ENCODE measurements at places on chromosomes 3 and 15. TPM values are rescaled to one million over a fixed set of nuclear protein-coding genes. Genes with fewer than 3 reads are reported as not detected.

Gene PRICKLE2
- total RNA-seq, result 0.26 TPM

Gene TPRG1
- not detected for total RNA-seq

Gene EXD1
- 0.15 TPM for total RNA-seq

Gene C3orf22
- total RNA-seq, result not detected

Gene MYL3
- not detected for total RNA-seq

Gene PLCB2
- total RNA-seq, result 1.7 TPM

Gene PAK6
- total RNA-seq, result 6.3 TPM

Gene COL7A1
- 40.0 TPM for total RNA-seq

Gene TJP1
- 79.1 TPM for total RNA-seq

Gene GOLGA8J
- total RNA-seq, result 0.44 TPM

Gene FMN1
- total RNA-seq, result 3.9 TPM

Gene CORO2B
- total RNA-seq, result 0.36 TPM

DNA sequence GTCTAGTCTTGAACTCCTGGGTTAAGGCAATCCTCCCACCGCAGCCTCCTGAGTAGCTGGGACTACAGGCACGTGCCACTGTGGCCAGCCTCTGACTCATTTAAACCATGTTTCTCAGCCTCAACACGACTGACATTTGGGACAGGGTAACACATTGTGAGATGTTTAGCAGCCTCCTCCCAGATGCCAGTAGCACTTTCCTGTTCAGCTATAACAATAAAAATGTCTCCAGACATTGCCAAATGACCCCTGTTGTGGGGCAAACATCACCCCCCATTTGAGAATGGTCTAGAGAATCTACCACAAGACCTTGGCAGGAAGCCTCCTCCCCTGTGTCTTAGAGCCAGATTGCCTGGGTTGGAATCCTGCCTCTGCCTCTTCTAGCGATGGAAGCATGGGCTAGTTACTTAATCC is 8.4 kb downstream of the TMEM40 start:
- DNase-seq, result no peak

DNA sequence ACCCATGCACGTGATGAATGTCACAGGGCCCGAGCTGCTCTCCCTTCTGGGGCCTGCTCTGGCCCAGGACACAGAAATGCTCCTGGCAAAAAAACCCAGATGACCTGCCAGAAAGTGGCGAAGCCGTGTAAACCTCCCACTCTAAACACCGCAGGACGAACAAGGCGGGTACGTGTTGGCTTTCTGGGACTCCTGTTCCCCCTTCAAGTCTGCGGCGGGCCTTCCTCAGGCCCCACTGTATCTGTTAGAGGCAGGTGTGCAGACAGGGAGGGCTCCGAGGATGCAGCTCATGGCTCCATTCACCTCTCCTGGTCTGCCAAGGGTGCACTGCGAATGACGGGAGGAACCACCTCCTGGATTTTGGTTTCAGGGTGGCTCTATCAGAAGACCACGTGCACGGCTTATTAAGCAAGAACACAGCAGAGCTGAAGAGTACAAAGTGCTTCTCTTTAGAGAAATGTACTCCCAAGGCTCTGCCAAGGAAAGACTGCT is 173.8 kb downstream of the ADAMTS17 start:
- DNase-seq, result no peak

GRCh38 chr15:63284335-63284734 is 6.9 kb downstream of the APH1B start:
- DNase-seq, result no peak

- DNase-seq, result no peak
Observed at GRCh38 chr3:60337421-60337820, 913.8 kb downstream of the FHIT start.

GRCh38 chr3:170520996-170521395 is 64.9 kb downstream of the SLC7A14 start:
- no peak for DNase-seq

GRCh38 chr3:112002096-112002971 is 3.6 kb downstream of the TAGLN3 start:
- no peak for DNase-seq

DNA sequence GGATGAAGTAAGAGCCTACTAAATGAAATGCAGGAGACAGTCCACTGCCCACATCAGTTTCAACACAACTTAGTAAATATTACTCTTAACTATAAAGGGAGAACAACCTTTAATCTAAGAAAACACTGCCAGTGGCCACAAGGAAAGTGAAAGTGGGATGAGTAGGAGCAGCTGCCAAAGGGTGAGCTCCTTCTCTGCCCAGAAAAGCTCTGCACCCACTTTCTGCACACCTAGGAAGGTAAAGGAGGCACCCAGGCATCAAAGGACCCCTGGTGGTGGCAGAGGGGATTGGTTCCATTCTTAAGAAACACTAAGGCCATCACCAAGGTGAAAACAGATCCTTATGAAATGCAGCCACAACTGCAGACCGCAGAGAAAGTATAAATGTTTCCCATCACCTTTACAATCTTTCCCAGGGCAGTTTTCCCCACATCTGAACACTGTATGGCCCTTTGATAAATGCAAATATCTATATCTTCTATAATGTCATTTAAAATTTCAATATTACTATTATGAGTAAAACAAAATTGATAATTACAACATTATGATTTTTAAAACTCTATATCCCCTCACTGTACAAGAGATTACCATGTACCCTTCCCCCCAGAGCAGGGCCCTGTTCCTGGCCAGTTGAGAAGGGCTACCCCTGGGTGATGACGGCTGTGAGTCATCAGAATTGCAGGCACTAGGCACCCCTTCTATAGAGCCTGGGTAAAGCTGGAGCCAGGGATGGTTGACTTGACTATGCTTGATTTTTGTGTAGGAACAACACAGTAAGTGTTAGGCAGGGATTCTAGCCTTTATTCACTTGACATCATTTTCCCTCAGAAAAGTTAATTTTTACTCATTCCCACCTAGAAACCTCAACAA is 92.0 kb downstream of the SNRK start:
- DNase-seq, result no peak

DNA sequence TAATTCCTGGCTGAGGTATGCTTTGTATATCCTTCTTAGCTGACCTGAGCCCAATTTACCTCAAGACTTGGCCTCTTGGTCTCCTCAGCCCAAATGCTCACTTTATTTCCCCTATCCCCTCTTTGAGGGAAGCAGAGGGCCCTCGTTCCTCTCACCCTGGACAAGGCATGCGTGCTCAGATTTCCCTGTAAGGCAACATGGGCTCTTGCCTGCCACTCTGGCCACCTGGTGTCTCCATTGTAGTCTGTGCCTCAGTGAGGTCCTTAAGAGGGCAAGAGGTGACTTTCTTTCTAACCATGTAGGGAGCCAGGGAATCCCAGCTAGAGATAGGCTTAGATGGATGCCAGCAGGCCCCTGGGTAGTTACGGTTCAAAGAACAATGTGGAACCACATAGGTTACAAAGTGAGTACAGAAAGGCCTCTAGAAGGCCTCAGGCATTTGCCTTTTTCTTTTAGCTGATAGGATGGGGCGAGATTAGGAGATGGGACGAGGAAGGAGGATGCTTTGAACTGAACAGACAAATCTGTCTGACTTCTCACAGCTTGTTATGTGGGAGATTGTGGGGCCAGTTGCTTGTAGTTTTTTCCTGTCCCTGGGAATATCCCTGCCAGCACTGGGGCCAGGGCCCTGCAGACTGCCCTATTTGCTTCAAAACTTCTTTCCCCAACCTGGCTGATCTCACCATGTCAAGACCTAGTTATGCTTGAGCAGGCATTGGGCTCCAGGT is 1.1 kb upstream of the INTS14 start:
- DNase-seq, result no peak

GRCh38 chr3:98969295-98969694 is 67.8 kb upstream of the DCBLD2 start:
- no peak for DNase-seq

DNA sequence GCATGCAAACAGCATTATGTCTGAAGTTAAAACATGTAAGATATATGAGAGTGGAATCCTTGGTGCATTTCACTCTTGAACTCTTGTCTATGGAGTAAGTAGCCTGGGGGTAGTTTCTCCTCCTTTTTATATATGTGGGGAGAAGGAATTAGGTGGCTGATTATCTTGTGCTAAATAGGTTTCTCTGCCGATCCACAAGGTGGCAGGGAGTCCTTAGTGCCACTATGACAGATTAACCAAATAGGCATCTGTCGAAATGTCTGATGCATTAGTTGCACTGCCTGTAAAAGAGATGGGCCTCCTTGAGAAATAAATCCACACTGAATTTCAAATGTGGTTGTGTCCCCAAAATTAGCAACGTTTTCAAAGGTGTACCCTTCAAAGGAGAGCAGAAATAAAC is 170.1 kb downstream of the CNTN4 start:
- no peak for DNase-seq

GRCh38 chr15:29433050-29433318 is 163.4 kb upstream of the NSMCE3 start:
- DNase-seq, result no peak

- DNase-seq, result no peak
Observed at GRCh38 chr15:69568173-69569009, 115.8 kb downstream of the RPLP1 start.

DNA sequence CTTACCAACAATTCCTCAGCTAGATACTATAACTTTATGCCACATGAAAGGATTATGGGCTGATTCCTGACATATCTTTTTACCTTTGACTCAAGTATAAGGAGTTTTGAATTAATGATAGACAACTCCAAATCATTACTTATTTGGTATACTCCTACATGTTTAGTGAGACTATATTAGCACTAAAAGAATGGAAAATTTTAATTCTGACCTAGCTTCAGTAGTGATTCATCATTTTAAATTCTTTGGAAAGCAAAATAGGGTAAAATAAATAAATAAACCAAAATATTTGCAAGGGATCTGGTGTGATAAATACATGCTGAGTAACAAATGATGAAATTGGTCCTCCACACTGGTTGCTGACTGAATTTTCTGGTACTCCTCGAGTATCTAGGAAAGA is 42.3 kb upstream of the VGLL3 start:
- DNase-seq, result no peak

DNA sequence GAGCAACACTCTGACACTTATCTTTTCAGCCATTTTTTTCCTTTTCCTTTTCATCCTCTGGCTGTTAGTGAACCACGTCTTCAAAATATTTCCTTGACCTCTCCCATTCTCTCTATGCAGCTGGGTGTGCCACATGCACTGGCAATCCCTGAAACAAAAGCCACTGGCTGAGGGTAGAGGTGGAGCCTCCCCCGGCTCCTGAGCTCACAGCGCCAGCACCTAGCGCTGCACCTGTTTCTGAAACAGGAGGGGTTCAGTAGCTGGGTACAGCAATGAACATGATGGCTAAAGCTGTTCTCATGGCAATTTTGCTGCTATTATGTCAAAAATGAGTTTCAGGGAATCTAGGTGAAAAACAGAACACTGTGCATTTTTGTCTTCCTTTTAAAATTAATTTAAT is 314.7 kb upstream of the ATP10A start:
- no peak for DNase-seq

DNA sequence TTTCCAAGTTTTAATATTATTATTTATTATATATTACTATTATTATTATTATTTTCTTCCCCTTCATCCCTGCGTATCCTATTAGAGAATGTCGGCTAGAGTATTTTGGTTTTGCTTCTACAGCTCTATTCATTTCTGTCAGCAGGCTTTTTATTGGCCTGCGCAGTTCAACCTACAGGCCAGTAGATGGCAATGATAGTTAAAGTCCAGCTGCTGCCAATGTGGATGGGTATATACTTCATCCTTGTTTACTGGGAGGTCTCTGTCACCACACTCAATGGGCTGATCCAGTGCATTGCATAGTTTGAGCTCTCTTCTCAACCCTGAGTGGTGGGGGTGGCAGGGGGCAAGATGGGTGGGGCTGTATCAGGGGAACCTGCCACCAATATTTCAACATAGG is 799.8 kb downstream of the NSUN3 start:
- peak; percentile 0 for DNase-seq

- DNase-seq, result no peak
Observed at GRCh38 chr3:70728311-70728710, 415.9 kb upstream of the MDFIC2 start.

GRCh38 chr3:3110749-3111361 is 681 bp upstream of the IL5RA start:
- no peak for DNase-seq

GRCh38 chr3:155339052-155339451 is 45.6 kb upstream of the STRIT1 start:
- no peak for DNase-seq

DNA sequence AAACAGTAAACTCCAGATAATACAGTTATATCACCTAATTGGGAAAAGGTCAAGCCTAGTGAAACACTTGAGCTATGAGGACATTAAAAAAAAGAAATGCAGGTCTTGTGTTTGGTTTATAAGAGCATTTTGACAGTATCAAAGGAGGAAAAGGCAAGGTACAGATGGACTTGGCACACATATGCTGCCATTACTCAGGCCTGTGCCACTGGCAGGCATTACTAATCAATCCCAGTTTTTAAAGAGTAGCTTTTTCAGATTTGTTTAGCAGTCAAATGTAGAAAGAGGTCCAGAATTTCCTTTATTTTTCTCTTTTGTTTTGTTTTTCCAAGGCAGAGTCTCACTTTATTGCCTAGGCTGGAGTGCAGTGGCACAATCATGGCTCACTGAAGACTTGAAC is 38.9 kb downstream of the MDFIC2 start:
- DNase-seq, result no peak

DNA sequence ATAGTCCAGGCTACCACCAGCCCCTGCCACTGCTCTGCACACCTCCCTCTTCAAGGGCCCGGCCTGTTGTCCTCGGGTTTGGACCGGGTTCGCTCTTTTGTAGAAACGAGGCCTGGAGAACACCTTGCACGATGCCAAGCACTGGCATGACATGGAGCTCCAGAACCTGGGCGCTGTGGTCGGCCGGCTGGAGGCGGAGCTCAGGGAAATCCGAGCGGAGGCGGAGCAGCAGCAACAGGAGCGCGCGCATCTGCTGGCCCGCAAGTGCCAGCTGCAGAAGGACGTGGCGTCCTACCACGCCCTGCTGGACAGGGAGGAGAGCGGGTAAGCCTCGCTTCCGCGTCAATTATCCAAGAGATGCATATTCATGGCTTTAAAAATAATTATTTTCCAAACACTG is 72.4 kb downstream of the BFSP2 start:
- DNase-seq, result no peak

DNA sequence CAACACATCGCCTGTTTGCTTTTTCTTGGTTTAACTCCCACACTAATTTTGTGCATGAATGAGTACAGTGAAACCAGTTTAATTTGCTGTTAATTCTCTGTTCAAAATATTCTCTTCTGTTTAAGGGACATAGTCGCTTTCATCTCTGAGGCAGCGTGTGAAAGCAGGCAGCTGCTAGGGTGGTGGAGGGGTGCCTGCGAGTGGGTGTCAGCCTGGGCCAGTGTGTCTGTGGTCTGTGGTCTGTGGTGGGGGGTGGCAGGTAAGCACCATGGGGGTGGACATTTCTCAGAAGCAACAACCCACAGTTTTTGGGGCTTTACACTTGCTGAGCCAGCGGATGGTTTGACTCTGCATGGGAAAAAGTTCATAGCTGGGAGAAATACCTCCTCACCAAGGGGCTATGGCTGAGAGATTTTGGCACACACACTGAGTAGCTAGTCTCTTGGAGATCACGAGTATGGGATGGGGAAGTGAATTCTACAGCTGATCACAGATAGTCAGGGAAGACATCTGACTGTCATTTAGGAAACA is 109.2 kb downstream of the EPHB1 start:
- DNase-seq, result no peak

- DNase-seq, result no peak
Observed at GRCh38 chr3:150725548-150725947, 21.8 kb upstream of the ERICH6 start.

All from Panc1 (cell line).